ENCODE measurements at places on chromosomes 4 and X. TPM values are rescaled to one million over a fixed set of nuclear protein-coding genes. Genes with fewer than 3 reads are reported as not detected.

Gene ARHGAP36
- total RNA-seq = not detected

Gene SOX3
- not detected for total RNA-seq

Gene GAB3
- 7.6 TPM for total RNA-seq

Gene LRIT3
- total RNA-seq = 0.31 TPM
